ENCODE measurements at places on chromosomes 11 and 22.

DNA sequence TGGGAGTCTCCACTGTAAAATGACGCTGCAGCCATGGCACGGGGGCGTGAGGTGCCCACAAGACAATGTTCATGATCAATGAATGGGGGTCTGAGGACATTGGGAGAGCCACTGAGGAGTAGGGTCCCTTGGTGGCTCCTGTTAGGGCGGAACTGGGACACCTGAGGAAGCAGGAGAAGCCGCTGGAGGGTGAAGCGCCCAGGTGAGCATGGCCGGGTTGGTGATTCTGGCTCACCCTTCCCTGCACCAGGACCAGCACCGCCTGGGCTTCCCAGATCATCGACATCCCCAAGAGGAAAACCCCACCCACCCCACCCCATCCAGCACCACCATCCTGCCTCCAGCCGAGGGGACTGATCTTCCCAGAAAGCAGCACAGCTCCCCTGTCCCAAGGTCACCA, 30.6 kb downstream of the SHANK2 start:
- no peak for DNase-seq

DNA sequence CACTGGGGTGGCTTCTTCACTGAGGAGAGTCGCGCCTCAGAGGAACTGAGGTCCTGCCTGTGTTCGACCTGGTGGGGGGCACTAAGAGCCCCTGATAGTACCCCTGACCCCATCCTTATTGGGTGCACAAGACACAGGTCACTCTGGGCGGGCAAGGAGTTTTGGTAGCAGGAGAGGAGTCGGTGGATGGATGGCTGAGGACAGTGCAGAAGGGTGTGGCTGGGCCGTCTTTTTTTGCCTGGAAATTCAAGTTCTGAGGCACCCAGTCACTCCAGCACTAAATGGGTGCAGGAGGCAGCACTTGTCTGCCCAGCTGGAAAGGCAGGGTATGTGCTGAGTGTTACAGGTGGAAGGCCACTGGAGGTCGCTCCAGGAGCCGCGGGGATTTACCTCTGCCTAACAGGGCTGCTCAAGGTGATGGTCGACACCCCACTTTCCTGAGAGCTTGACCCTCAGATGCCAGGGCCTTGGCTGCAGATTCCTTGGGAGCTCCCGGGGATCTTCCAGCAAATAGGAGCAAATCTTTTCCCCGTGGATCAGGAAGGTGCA, 960 bp downstream of the TSSC4 start:
- no peak for DNase-seq

GRCh38 chr22:33656808-33657628, 263.3 kb downstream of the LARGE1 start:
- no peak for DNase-seq

DNA sequence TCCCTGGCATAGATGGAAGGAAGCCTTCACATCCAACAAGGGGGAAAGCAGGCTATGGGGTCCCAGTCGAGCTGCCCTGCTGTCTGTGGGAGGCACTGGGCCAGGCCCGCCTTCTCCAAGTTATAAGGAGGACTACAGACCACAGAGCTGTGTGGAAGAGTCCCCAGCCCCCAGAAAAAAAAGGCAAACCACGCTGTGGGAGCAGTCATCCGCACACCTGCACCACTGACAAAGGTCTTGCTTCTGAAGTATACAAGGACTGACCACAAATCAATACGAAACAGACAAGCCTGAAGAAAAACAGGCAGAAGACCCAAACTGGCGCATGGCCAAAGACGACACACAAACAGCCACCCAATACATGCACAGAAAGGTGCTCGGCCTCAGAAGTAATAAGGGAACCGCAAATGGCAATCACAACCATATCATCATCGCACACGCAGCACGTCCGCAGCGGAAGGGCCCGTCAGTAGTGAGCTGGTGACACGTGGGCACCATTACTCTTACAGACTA, 384.1 kb downstream of the CTTN start:
- no peak for DNase-seq

DNA sequence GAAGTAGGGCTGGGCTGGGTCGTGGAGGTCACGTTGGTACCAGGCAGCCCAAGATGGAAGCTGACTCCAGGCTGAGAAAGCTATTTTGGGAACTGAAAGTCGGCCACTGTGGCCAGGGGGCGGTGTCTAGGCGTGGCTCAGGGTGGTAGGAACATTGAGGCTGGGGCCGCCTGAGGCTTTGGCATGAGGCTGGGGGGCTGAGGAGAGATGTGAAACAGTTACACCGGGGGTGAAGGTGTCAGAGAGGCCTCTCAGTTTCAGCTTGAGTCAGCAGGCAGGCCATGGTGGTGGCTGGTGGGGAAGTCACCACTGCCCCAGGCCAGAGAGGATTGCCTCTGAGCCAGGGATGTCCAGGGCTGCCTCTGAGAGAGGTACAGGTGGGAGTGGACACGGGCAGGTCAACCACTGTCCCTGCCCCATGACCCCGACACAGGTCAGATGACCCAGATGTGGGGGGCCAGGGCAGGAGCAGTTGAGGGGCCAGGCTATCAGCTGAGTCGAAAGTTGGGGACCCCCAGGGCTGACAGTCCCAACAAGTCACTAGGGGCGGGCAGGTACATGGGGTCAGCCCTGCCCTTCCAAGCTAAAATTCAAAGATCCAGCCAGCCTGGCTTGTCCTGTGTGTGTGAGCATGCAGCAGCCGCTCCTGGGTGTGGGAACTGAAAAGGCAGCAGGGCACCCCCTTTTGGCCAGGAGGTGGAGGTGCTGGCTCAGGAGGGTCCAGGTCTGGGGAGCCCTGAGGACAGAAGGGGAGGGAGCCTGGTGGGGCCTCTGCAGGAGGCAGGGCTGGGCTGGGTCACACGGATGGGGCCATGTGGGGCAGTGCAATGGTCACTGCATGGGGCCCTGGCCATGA, 7.2 kb downstream of the KCNK7 start:
- DNase-seq = peak; percentile 64

DNA sequence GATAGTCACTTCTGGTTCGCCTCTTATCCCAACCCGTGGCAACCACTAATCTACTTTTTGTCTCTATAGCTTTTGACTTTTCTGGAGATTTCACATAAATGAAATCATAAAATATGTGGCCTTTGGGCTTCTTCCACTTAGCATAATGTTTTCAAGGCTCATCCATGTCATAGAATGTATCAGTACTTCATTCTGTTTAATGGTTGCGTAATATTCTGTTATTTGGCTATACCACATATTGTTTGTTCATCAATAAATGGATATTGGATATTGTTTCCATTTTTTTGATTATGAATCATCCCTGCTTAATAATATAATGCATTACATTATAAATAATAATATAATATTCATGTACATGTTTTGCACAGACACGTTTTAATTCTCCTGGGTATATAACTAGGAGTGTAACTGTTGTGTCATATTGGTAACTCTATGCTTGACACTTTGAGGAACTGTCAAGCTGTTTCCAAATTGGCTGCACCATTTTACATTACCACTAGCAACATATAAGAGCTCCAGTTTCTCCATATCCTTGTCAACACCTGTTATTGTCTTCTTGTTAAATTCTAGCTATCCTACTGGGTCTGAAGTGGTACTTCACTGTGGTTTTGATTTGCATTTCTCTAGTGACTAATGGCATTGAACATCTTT, 181.5 kb downstream of the CADM1 start:
- no peak for DNase-seq

GRCh38 chr11:111452146-111452545, 60.0 kb downstream of the BTG4 start:
- no peak for DNase-seq
